ENCODE measurements at places on chromosomes 6 and 20.

DNA sequence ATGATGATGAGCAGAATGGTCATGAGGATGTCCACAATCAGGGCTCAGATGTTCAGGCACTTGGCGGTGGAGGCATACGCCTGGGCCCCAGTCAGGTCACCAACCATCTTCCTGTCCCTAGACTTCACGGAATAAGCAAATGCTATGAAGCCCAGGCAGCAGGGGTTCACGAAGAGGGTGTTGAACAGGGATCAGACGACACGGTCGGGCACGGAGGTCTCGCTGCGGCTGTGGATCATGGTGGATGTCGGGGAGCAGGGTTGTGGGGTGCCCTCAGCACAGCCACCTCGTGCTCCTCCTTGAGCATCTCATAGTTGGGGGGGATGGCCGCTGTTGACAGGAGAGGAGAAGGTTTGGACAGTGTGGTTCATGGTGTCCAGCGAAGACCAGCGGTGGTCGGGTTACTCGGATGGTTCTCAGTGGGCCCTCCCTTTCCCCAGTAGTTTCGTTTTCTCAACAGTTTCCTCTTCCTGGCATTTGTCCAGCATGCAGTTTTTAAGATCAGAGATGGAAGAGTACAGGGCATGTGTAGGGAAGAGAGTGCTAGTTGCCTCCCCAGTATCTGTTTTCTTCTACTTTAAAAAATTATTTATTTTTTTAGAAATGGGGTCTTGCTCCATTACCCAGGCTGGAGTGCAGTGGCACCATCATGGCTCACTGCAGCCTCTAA lies 20.3 kb upstream of the SPDEF start:
- DNase-seq = no peak

GRCh38 chr6:13400772-13401171 lies 72.4 kb upstream of the TBC1D7 start:
- DNase-seq = no peak

DNA sequence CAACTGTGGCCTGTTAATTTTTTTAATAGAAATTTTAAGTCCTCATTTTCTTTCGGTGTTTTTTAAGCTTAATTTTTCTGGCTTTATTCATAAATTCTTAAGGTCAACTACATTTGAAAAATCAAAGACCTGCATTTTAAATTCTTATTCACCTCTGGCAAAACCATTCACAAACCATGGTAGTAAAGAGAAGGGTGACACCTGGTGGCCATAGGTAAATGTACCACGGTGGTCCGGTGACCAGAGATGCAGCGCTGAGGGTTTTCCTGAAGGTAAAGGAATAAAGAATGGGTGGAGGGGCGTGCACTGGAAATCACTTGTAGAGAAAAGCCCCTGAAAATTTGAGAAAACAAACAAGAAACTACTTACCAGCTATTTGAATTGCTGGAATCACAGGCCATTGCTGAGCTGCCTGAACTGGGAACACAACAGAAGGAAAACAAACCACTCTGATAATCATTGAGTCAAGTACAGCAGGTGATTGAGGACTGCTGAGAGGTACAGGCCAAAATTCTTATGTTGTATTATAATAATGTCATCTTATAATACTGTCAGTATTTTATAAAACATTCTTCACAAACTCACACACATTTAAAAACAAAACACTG lies 10.1 kb downstream of the HFE start:
- no peak for DNase-seq

- no peak for DNase-seq
These were observed 202.5 kb downstream of the FOXA2 start for GRCh38 chr20:22381812-22382416.

DNA sequence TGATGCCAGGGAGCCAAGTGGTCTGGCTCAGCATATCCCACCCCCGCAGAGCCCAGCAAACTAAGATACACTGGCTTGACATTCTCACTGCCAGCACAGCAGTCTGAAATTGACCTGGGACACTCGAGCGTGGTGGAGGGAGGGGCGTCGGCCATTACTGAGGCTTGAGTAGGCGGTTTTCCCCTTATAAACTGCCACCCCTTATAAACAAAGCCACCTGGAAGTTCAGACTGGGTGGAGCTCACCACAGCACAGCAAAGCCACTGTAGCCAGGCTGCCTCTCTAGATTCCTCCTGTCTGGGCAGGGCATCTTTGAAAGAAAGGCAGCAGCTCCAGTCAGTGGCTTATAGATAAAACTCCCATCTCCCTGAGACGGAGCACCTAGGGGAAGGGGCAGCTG lies 19.4 kb downstream of the TINAG start:
- no peak for DNase-seq

GRCh38 chr6:36678488-36679042 lies at the start of gene CDKN1A:
Gene CDKN1A, plus strand, starts transcription at chr6:36678714. Its CDS starts 5,388 bp downstream, at chr6:36684102.
- DNase-seq = peak; percentile 88

DNA sequence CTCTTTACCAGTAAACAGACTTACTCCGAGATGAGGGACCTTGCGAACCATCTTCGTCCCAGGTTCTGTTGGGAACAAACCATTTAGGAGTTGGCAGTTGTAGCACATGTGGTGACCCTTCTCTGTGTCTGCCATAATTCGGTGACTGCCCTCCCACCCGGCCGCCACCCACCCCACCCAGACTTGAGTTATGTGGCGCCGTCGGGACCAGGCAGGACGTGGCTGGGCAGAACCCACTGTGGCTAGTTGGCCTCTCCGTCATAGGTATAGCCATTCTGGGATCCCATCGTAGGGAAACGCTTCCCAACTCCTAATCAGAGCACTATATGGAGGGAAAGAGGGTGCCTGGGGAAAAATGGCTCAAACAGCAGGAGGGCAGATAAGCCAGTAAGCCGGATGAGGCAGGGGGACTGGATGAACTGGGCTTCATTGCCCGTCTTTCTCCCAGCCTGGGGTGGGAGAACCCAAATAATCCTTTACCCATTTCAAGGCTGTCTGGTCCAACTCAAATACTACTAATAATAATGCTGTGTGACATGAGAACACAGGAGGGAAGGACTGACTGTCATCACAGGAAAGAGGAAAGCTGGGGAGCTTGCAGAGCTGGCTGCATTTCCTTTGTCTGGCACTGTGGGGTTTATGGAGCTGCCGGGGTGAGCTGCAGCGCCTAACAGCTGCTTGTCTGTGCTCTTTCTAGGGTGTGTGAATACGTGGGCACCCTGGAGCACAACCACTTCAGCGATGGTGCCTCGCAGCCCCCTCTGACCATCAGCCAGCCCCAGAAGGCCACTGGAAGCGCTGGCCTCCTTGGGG lies 73.0 kb upstream of the PBOV1 start:
- DNase-seq = no peak

DNA sequence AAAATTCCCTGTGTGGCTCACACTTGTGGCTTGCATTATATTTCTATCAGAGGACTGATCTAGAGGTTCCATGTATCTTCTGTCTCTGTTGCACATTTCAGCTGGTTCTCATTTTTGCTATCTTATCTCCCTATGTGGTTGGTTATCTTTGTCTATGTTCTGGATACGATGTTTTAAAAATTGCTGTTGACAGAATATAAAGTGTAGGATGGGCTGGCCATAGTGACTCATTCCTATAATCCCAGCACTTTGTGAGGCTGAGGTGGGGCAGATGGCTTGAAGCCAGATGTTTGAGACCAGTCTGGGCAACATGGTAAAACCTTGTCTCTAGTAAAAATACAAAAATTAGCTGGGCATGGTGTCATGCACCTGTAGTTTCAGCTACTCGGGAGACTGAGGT lies 9.9 kb upstream of the ULBP3 start:
- no peak for DNase-seq

GRCh38 chr6:114419175-114419574 lies 76.4 kb upstream of the HS3ST5 start:
- DNase-seq = no peak
